ENCODE measurements at places on chromosomes 6 and 20.
A peak's percentile ranks its signal among the peaks of the same experiment; 100 is the strongest.

- no peak for DNase-seq
Measured at GRCh38 chr6:159595173-159595572, 97.9 kb downstream of the SOD2 start.

GRCh38 chr6:125611573-125612344, 137.7 kb upstream of the HEY2 start:
- DNase-seq = no peak

DNA sequence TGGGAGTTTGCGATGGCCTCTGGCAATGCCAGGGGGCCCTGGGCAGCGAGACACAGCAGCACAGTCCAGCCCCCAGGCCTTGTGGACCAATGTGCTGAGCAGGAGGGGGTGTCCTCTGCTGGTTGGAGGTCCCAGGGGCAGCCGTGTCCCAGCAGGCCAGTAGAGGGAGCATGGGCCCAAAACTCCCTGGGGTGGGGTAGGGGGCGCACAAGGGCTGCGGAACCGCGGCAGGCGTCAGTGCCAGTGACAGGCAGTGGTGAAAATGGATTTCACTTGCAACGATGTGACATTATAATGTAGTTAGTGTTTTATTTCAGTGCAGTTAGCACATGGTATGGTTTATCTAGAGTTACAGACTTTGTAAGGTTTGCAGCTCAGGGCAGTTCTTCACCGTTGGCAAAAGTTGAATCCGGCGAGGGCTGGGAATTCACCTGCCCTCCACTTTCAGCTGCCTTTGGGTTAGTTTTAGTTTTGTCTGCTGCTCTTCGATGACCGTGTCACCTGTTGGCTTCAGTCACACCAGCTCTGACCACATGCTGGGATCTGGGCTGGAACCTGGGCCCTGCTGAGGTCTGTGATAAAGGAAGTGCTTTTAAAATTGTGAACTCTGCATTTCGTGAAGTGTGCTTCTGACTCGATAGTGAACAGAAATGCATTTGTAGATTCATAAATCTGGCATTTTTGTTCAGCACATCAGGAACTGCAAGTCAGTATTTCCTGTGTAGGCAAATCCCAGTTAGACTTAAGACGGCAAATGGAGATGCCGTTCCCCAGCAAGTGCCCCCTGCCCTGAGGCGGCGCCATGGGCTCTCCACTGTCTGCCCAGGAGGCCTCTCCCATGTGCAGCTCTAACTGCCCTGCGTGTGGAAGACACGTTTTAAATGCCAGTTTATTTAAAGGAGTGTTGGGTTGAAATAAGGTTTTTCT, 46.8 kb downstream of the PYGB start:
- no peak for DNase-seq

DNA sequence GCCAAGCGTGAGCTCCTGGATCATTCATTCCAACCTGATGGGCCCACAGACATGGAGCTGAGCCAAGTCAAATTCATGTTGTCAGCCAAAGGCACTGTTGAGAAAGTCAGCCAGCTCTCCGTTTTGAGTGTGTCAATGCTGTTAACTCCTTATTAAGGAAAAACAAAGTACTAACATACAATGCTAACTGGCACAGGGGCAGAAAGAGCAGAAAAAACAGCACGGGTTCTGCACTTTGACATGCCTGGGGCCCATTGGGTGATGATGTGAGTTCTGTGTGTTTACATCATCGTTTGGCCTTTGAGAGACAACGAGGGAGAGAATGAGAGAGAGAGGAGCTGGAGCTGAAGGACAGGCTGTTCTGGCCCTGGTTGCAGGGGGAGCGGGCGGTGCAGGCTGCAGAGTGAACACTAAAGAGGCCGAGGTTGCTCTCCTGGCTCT, 85.9 kb downstream of the SMOC2 start:
- DNase-seq = peak; percentile 64

Measured in right atrium auricular region (tissue), 2 donors.